ENCODE measurements at places on chromosomes 13 and 19.

DNA sequence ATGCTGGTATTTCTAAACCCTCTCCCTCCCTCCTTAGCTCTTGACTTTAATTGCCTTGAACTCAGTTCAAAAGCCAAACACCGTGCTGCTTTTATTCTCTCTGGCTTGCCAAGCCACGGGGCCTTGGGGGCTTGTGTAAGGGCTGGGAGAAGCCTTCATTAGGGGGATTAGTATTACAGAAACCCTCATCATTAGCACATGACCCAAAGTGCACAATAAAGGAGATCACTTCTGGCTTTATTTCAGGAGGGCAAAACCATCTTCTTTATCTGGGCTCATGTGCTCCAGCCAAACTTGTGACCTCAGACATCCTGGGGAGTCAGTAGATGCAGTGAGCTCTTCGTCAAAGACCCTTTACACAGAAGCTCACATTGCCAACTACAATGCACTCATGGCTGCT is at the start of gene DCT:
TSS of gene DCT (minus strand) at position 67 of the 400 bp plus-strand sequence. CDS start 427 bp downstream, outside the sequence.
- DNase-seq = no peak

GRCh38 chr19:52603558-52604207 is 33.6 kb downstream of the ZNF701 start:
- DNase-seq = peak; percentile 15

GRCh38 chr19:12494260-12494860 is 9.7 kb upstream of the ZNF709 start:
- DNase-seq = no peak

GRCh38 chr19:31424861-31425620 is 75.8 kb upstream of the TSHZ3 start:
- no peak for DNase-seq

DNA sequence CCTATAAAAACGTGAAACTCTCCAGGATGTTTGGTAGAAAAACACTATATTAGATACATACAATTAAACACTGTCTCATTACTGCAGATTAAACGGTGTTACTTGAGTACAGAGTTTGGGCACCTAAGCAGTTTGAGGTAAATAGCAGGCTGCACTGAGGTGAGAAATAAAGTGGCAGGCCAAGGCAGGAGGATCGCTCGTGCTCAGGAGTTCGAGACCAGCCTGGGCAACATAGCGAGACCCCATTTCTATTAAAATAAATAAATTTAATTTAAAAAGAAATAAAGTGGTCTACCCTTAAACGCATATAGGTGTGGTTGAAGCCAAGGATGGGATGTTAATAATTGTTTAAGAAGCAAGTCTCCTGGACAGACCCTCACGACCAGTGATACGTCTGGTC is 1.2 kb downstream of the PSPC1 start:
- peak; percentile 27 for DNase-seq

DNA sequence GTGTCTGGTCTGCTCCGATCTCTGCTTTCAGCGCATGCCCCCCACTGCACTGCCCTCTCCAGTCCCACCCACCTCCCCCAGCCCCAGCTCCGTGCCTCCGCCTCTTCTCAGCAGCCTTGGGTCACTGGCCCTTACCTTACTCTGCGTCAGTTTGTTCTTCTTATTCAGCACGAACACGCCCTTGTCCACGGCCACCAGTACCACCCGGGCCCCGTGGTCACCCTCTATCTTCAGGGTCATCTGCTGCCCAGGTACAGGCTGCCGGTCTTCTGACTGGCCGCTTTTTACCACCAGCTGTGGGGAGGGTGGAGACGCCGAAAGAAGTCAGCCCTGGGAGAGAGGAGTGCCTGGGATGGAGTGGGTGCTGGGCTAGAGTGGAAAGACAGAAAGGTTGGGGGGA is 10.9 kb downstream of the C3 start:
- DNase-seq = no peak

DNA sequence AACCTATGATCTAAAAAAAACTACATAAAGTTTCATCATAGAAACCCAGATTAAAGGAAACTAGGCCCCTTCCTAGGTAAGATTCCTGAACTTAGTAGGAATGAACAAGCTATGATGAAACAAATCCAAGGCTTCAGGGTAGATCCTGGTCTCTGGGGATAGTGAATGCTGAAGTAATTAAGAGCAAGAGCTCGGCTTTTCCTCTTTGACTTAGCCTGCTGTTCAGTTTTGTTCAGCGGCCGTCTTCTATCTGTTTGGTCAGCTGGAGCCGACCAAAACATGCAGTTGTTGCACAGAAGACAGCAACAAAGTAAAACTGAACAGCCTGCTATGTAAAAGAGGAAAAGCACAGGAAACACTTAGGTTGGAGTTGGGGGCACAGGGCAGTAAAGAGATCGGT is 44.1 kb upstream of the RFXAP start:
- DNase-seq = no peak

DNA sequence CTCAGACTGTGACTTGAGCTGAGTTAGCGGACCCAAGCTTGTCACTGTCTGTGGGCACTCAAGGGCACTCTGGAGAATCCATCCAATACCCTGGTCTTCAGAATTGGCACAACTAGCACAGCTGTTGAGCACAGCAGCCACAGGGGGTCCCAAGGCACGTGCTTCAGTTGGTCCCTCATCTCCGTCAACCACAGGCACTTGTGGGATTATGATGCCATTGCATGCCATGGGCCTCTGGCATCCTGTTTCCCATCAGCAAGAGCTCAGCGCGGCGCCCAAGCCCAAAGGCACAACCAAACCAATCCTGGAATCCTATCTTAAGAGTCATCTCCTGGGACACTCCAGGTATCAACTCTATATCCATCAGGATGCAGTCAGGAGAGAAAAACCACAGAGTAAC is 3.7 kb upstream of the B3GNT8 start:
- DNase-seq = no peak

GRCh38 chr13:99258946-99259345 is 767 bp upstream of the GPR18 start:
- peak; percentile 53 for DNase-seq

- DNase-seq = no peak
These were observed 668 bp upstream of the ARHGAP45 start for GRCh38 chr19:1066251-1066747.

DNA sequence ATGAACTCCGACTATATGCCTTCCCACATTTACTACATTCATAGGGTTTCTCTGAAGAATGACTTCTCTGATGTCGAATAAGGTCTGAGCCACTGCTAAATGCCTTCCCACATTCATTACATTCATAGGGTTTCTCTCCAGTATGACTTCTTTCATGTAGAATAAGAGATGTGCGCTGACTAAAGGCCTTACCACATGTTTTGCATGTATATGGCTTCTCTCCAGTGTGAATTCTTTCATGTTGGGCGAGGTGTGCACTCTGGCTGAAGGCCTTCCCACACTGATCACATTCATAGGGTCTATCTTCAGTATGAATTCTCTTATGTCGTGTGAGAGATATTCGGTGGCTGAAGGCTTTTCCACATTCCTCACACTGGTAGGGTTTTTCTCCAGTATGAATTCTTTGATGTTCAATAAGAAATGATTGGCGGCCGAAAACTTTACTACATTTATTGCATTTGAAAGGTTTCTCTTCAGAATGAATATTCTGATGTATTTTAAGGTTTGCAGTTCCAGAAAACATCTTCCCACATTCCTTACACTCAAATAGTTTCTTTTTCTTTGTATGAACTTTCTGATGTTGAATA is 35.8 kb downstream of the ZNF667 start:
- DNase-seq = no peak

DNA sequence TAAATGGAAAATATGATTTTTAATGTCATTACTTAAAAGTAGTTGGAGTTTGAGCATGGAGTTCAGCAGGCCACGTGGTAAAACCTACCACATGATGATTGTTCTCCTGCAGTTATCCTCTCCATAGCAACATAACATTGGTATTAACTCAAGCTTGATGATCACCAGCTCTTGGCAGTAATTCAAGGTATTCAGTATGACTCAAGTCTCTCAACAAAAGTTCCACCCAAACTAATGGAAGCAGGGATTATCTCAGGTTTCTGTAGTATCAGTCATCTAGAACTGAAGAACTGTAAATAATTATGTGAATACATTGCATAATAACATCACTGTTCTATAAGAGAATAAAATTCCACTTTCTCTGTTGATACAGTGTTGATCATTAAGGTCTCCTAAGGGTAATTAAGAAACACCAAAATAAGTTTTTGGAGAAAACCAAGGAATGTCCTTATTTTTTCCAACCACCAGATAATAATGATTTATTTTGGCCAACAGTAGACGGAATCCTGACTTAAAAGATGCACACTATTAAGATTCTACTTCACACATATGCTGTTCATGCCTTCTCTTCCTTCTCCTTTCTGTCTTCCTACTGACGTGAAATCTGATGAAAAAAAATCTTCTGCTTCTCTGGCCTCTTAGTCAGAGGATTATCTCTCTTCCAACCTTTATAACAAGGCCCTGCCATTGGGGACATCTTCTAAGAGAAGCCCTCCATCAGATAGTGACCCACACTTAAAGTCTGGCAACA is 1092.3 kb downstream of the EFNB2 start:
- DNase-seq = no peak

- no peak for DNase-seq
These were observed 347.2 kb downstream of the ZNF536 start for GRCh38 chr19:30719189-30719998.

DNA sequence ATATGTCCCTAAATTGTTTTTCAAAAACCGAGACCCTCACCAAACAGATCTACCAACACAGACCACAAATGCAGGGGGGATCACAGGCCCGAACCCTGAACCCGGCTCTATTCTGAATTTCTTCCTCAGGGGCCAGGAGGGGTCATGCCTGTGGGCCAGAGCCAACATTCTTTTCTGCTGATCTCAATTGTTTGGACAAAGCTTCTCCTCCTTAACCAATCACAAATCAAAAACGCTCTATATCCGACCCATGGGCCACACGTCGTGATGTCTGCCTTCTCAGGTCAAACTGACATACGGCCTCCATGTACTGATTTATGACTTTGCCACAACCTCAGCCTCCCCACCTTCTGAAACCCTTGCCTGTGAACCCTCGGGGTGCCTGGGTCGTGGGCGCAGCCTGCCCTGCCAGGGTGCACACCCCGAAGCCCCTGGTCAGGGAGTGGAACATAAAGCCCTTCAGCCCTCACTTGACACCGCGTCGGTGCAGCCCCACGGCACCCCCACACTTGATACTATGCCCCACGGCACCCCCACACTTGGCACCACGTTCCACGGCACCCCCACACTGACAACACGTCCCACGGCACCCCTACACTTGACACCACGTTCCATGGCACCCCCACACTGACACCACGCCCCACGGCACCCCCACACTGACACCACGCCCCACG is 58.4 kb upstream of the C13orf46 start:
- DNase-seq = no peak

- no peak for DNase-seq
These were observed 544.3 kb upstream of the MIR17HG start for GRCh38 chr13:90803210-90803609.

GRCh38 chr19:55358943-55359908 is 3.8 kb downstream of the GARIN5B start:
- DNase-seq = no peak

GRCh38 chr13:108083056-108083455 is 132.3 kb downstream of the LIG4 start:
- DNase-seq = no peak

Measured in NB4 (cell line).